ENCODE measurements at places on chromosomes 13 and 19.

GRCh38 chr13:70585109-70585508 is 476.9 kb upstream of the KLHL1 start:
- DNase-seq = no peak

GRCh38 chr13:81762449-81762848 is 1421.5 kb upstream of the SPRY2 start:
- no peak for DNase-seq

DNA sequence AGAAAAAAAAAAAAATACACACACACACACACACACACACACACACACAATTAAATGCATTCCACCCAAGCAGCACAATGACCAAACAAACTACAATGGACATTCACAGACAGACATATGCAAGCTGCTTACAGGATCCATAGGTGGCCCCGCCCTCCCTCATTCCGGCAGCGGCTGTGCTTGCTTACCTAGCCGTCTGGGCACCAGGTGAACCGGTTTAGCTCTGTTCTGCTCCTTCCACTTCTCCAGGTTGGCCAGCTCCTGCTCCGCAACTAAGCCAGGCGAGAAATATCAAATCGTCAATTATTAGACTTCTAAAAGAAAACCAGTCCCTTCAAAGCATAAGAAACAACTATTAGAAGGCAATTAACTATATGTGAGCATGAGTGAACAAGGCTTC is 23.1 kb downstream of the EPSTI1 start:
- no peak for DNase-seq

- DNase-seq = no peak
These were observed at the start of gene NPHS1 for GRCh38 chr19:35852029-35852780. TSS of gene NPHS1 (minus strand) at chr19:35852504. CDS start at chr19:35851837, 667 bp downstream.

DNA sequence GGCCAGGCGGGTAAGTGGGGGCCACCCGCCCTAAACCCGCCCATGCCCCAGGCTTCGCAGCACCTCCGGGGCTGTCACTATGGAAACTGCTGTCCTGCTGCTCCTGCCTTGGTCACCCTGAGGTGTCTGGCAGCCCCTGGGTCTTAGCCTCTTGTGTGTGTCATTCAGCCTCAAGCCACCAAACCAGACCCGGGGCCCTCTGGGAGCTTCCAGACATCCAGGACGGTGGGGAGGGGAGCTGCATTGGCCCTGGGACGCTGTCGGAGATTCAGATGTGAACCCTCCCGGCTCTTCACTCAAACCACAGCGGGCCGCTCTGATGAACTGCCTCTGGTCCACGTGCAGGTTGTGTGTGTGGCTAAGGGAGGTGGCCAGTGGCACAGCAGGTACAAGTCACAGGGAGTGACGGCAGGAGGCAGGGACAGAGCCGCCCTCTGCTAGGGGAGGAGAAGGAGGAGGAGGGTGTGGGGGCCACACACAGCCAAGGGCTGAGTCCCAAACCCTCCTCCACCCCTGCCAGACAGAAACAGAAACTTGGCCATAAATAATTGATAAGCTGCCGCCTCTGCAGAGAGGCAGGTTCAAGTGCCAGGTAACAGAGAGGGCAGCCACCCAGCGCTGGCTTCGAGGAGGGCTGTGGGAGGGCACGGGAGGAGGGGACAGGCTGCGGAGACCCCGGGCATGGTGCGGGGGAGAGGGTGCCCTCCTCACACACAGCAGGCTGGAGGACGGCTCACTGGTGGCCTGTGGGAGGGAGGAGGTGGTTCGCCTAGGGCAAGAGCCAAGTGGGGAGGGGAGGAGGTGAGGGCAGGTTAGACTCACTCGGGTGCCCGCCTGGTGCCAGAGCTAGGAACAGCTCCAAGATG is 8.0 kb downstream of the NANOS3 start:
- DNase-seq = no peak

- DNase-seq = no peak
These were observed 50.6 kb downstream of the IPO5 start for GRCh38 chr13:98004107-98004506.

- no peak for DNase-seq
These were observed 3.3 kb downstream of the CSNK1G2 start for GRCh38 chr19:1944088-1944915.

- DNase-seq = no peak
These were observed 402.3 kb upstream of the SLITRK6 start for GRCh38 chr13:86201477-86201876.

DNA sequence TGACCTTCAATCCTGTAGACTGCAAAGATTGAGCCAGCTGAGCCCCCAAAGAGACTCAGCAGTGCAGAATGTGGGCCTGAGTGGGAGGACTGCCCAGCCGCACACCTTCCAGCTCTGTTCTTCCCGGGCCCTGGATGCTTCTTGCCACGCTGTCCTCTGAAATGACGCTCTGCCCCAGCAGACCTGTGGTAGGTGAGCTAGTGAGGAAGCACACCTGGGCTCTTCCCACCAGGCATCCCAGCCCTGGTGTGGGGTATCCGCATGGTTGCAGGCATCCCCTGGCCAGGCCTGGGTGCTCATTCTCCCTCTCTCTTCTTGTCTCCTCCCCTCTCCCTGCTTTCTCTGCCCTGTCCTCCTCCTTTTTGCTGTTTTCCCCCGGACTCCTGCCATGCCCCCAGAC is 9.8 kb upstream of the MZF1 start:
- DNase-seq = no peak

DNA sequence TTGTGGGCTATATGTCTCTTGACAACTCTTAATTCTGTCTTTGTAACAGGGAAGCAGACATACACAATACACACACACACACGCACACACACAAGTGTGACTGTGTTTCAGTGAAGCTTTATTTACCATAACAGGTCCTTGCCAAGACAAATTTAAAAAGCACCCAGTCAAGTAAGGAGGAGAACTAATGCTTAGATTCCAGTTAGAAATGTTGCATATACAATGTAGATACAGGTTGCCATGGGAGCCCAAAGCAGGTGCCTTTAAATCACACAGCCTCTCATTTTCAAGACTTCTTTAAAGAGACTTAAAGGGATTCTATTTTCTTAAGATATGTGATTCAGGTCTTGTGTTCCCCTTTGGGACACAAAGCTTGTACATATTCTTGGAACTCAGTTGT is 1551.9 kb downstream of the EFNB2 start:
- DNase-seq = no peak

- DNase-seq = peak; percentile 89
These were observed at the start of gene PLPPR2 for GRCh38 chr19:11355160-11356073. TSS of gene PLPPR2 (plus strand) at chr19:11355432. CDS start at chr19:11357674, 2,242 bp downstream.

- no peak for DNase-seq
These were observed 51.5 kb upstream of the MRI1 start for GRCh38 chr19:13712767-13713201.

- no peak for DNase-seq
These were observed 40.6 kb downstream of the DCLK1 start for GRCh38 chr13:36090592-36090991.

GRCh38 chr19:18932216-18932841 is 8.7 kb downstream of the HOMER3 start:
- peak; percentile 79 for DNase-seq

- no peak for DNase-seq
These were observed 7.5 kb downstream of the KLF16 start for GRCh38 chr19:1855828-1856255.

DNA sequence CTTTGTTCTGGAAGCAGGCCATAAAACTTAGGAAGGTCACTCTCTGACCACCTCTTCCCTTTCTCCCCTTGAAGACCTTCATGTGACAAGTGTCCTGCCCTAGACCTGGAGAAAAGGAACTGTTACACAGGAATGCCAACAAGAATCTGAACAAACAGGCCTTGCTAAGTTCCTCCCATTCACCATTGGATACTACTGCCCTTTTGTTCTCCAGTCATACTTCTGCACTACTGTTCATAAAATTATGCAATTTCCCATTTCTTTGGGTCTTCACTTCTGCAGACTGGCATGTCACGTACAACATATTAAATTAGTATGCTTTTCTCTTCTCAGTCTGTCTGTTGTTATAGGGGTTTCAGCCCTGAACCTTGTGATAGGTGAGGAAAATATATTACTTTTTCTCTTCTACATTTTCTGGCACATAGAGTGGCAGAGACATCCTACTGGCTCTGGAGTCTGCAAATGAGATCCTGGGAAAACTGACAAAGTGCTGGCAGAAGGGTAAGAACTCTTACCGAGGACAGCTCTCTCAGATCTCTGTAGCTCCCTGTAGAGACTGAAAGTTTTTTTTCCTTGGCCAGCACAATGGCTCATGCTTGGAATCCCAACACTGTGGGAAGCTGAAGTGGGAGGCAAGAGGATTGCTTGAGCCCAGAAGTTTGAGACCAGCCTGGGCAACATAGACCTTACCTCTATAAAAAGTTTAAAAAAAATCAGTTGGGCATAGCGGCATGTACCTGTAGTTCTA is 87.6 kb upstream of the SPRY2 start:
- no peak for DNase-seq

DNA sequence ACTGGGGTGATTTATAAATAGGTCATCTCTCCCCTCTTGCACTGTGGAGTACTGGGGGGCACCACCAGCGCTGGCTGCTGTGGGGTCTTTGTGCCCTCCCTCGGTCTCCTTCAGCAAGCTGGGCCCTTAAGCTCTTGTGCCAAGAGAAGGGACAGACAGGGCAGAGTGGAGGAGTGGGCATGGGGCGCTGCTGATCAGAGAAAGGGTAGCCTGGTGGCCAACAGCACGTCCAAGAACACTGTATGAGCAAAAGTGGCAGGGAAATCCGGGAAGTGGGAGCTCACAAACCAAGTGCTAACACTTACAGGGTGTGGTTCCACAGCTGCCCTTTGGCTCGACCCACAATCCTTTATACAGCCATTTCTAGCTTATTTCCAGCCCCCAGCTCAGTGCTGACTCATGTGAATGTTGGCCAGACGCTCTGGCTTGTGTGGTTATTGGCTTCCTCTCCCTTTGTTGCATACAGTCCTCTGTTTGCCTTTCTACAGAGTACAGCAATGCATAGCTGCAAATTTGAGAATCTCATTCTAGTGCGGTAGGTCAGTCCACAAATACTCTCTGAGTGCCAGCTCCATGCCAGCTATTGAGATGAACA is 298.8 kb downstream of the SHISA2 start:
- no peak for DNase-seq

DNA sequence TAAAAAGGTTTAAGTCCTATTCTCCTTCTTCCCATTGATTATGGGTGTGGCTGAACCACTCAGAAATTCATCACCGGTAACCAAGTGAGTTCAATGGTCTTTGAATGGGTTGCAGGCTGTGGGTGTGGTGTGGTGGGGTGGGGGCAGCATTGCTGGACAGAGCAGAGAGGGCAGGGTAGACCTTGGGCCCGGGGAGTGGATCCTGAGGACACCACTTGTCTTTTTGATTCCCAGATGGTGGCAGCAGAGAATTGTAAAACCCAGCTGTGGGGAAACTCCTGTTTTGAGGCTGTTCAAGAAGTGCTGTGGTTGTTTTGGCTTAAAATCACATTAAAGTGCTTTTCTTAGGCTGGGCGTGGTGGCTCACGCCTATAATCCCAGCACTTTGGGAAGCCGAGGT is 45.8 kb upstream of the RGCC start:
- DNase-seq = no peak

DNA sequence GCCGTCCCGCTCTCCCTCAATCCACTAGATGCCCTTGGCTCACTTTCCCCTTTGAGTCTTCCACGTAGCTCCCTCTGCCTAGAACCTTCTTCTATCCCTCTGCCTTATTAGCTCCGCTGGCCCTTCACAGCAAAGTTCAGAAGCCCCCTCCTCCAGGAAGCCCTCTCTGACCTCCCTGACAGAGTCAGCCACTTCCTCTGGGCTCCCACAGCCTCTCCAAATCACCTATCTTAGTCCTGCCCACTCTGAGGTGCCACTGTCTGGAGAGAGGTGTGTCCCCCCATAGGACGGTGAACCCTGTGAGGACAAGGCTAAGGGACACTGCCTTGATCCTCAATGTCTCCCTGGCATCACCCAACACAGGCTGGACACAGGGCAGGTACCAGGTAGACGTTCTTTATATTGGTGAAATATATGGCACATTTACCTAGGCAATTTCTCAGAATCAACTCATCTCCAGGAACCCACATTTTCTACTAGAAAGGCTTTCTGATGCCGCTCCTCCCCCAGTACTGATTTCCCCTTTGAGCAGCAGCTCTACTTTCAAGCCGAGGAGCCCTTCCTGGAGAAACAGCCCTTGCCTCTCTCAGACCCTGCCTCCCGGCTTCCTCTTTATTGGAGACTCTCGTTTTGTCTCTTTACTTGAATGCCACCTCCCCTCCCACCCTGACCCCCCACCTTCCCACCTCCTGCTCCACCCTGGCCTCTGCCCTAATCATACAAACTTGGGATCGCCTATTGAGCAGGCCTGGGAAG is 3.4 kb upstream of the TGFB1 start:
- DNase-seq = no peak

DNA sequence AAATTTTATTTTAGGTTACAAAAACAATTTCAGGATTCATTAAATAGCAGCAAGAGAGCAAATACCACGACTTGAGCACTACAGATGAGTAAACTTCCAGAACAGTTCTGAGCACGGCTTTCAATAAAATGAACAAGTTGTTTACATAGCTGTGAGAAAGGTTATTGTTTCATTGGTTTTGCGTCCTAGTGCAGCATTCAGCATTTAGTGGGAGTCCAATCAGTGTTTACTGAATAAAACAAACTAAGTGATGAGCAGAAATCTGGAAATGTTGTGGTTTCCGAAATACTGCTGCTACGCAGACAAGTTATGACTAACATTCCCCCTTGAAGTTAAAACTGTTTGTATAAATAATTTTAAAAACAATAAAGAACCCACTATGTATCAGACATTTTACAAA is 251.5 kb upstream of the STARD13 start:
- no peak for DNase-seq

DNA sequence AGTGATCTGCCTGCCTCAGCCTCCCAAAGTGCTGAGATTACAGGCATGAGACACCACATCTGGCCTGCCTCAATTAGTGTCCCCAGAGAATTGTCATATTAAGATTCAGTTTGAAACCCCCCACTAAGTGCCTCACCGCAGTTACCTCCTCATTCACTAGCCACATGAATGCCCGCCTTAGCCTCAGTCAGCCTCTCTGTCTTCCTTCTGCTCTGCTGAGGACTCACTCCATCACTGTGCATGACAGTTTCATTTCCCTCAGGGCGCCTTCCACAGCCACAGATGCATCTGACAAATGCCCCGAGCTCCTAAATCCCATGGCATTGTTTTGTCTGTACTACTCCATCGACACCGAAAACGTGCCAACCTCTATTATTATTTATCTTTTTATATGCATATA is 23.3 kb downstream of the MIPEP start:
- DNase-seq = no peak

DNA sequence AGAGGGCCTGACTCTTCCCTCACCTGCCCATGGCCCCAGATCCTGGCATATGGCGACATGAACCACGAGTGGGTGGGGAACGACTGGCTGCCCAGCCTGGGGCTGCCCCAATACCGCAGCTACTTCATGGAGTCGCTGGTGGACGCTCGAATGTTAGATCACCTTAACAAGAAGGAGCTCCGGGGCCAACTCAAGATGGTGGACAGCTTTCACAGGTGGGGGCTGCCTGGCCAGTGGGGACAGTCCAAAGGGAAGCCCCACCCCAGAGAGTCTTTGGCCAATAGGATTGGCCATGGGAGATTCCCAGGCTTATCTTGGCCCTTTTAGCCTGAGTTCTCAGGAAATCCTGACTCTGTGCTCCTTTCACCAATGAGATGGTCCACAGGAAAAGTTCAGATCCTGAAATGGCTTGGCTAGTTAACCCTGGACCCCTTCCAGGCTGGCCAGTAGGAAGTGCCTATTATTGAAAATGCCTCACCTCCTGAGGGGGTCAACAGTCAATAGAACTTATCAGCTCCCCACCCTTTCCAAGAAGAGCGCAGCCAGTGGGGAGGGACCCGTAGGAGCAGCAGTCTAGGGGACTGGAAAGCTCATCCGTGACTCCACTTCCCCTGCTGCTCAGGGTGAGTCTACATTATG is 7.0 kb downstream of the HRC start:
- no peak for DNase-seq

GRCh38 chr19:46082728-46083050 is 41.8 kb downstream of the IGFL3 start:
- no peak for DNase-seq

All from activated CD4-positive, CD25-positive, alpha-beta regulatory T cell treated with anti-CD3 and anti-CD28 coated beads, Interleukin-2, amount 50 U/mL, for 72 hours (primary cell).